ENCODE measurements at places on chromosomes 16 and 17. TPM values are rescaled to one million over a fixed set of nuclear protein-coding genes. Genes with fewer than 3 reads are reported as not detected.

Gene FSCN2
- 9.0 TPM for total RNA-seq

- no peak overlapping the region for H3K4me3 ChIP-seq
- H3K27ac ChIP-seq = no peak overlapping the region
- H3K36me3 ChIP-seq = no peaks in the 10 kb centered on the region
- peaks cover 17% of the 10 kb centered on the region for H3K4me1 ChIP-seq
- no peak for DNase-seq
Measured at GRCh38 chr16:56354746-56355145, 70.6 kb downstream of the AMFR start.

DNA sequence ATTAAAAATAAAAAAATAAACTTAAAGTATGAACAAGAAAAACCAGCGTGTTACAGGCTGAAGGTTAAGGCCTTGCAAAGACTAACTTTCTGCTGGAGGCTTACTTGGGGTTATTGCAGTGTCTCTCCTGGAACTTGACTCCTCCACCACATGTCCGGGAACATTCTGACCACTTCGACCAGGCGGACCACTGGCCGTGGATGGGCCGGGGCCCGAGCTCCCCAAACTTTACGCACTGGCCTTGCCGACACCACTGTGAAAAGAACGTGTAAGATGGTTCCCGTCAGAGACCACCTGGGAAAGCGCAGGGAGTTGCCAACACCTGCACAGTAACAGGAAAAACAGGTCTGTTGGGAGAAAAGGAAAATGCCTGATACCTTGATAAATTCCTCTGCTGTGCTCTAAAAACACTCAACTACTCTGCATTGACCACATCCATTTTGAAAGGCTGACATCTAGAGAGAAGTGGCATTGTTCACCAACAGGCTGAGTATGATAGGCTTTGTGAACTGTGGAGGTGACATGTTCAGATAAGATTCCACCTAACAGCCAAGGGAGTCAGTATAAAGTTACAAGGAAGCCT lies 99.1 kb downstream of the ADAMTS18 start:
- H3K27me3 ChIP-seq = no peaks in the 10 kb centered on the region
- H3K36me3 ChIP-seq = no peaks in the 10 kb centered on the region
- H3K4me3 ChIP-seq = no peak overlapping the region
- DNase-seq = peak; percentile 34
- peaks cover 9% of the 10 kb centered on the region for H3K4me1 ChIP-seq

DNA sequence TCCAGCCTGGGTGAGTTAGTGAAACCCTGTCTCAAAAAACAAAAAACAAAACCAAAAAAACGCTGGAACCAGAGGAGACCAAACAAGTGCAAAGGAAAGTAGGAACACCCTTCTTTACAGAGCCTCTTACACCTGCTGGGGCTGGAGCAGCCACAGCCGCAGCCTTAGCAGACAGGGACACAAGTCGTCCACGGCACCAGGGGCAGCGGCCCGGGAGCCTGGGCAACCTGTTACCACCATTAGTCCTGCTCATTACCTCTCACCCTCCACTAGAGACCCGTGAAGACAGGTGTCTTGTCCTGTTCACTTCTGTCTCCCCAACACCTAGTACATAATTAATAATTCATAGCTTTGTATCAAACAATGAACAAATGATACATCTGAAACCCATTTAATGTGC lies 83.6 kb downstream of the C16orf78 start:
- no peaks in the 10 kb centered on the region for H3K27me3 ChIP-seq
- H3K4me1 ChIP-seq = no peaks in the 10 kb centered on the region
- no peaks in the 10 kb centered on the region for H3K36me3 ChIP-seq
- H3K4me3 ChIP-seq = no peak overlapping the region

GRCh38 chr17:82752371-82753200 lies 721 bp downstream of the TBCD start:
- peak overlapping the region; percentile 90 for H3K4me3 ChIP-seq
- H3K27me3 ChIP-seq = no peaks in the 10 kb centered on the region
- H3K36me3 ChIP-seq = no peaks in the 10 kb centered on the region
- H3K4me1 ChIP-seq = peaks cover 6% of the 10 kb centered on the region

Gene BCAS3
- 36.5 TPM for total RNA-seq

Gene PPP1R1B
- 4.3 TPM for total RNA-seq

DNA sequence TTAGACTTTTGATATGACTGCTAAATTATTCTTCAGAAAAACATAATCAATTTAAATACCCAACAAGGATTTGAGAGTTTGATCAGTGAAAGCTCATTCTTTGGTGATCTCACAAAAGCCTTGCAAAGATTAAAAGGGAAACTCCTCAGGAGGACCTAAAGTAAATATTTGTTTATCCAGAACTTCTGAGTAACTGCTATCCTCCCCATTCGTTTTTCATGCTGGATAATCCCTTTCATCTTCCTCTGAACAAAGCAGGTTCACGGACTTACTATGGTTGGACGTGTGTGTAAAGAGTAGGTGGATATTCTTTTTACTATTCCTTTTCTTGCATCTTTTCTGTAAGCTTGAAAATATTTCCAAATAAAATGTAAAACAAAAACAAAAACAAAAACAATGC lies 124.7 kb downstream of the CPPED1 start:
- H3K4me3 ChIP-seq = no peak overlapping the region
- no peak for DNase-seq
- no peak overlapping the region for H3K27ac ChIP-seq
